Activated naive CD8-positive, alpha-beta T cell treated with anti-CD3 and anti-CD28 coated beads, Interleukin-2, amount 10 ng/mL, durations not matched to agents 7 days and 5 days (primary cell): ENCODE measurements at places on chromosomes 1 and 21. TPM values are rescaled to one million over a fixed set of nuclear protein-coding genes. Genes with fewer than 3 reads are reported as not detected.

The CCDC30 gene
- total RNA-seq = 2.8 TPM

The LIN28A gene
- not detected for total RNA-seq

The CA6 gene
- 37.3 TPM for total RNA-seq

The VWA5B1 gene
- not detected for total RNA-seq

The NPR1 gene
- total RNA-seq = not detected

The BCAR3 gene
- 0.91 TPM for total RNA-seq

DNA sequence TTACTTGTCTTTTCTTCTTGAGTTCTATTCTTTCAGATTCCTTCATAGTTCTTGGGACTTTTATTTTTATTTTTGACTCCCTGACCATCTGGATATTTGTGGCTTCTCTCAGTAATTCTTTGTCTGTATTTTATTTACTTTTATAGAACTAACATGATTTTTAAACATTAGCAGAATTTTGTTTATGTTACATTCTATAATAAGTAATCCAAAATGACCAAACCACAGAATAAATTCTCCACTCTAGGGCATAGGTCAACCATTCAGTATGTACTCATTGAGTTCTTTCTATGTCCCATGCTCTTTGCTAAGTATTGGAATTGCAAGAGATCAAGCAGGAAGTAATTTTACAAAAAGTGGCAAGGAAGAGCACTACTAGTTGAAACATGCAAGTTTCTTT, 969.0 kb downstream of the TTLL7 start:
- H3K4me3 ChIP-seq = no peak overlapping the region
- no peak for DNase-seq
- no peak overlapping the region for H3K27ac ChIP-seq

DNA sequence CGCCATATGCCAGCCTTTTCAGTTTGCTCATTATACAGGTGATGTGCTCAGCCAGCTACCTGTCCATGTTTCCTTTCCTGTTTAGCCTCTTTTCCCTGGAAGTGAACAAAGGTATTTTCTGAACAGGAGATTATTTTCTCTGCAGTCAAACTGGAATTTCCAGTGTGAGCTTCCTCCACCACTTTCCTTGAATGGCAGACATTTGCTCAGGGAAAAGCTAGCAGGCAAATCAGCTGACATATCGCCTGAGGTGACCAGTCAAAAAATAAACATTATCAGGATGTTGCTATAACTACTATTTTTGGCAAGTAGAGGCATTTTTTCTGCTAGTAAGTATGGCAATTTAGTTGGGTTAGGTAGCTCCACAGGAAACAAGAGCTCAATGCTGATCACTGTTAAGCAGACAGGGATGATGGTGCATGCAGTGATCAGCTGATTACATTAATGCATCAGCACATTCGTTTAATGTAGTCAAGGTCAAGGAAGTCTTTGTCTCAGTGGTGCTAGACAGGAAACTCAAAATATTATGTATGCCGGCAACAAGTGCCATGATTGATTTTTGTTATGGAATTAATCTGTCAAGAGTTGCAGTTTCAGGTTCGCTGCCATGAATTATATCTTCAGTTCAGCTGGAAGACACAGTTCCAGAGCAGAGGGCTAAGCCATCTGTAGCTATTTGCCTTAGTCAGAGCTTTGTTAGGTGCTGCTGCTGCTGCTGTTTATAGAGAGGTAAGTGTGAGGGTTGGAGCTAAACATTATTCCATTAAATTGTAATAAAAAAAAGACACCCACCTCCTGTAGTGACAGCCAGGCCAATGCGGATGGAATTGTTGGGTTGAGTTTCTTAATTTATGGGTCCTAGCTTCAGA, 179.7 kb upstream of the ST6GALNAC5 start:
- no peaks in the 10 kb centered on the region for H3K27me3 ChIP-seq
- no peak overlapping the region for H3K4me3 ChIP-seq
- no peak for DNase-seq
- H3K27ac ChIP-seq = no peak overlapping the region
- H3K36me3 ChIP-seq = no peaks in the 10 kb centered on the region
- H3K4me1 ChIP-seq = no peaks in the 10 kb centered on the region

GRCh38 chr1:215228193-215228592, 145.7 kb downstream of the KCNK2 start:
- no peak overlapping the region for H3K4me3 ChIP-seq
- H3K4me1 ChIP-seq = no peaks in the 10 kb centered on the region
- H3K36me3 ChIP-seq = no peaks in the 10 kb centered on the region
- no peaks in the 10 kb centered on the region for H3K27me3 ChIP-seq

DNA sequence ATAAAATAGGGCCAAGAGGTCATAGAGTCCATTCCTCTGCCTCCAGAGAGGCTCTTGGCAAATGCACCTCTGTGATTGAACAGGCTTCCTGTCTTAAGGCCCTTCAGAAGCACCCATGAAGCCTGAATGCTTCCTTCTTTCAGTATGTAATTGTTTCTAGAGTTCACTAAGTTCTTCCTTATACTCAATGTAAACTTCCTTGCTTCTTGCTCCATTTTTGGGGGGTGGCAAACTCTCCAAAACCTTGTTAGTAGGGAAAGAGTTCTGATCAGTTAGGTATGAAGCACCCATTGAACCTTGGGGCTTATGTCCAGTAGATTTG, 102.3 kb upstream of the LPGAT1 start:
- H3K36me3 ChIP-seq = no peaks in the 10 kb centered on the region
- H3K27me3 ChIP-seq = peaks cover 5% of the 10 kb centered on the region
- H3K4me3 ChIP-seq = no peak overlapping the region
- H3K4me1 ChIP-seq = peaks cover 16% of the 10 kb centered on the region
- DNase-seq = no peak

- H3K36me3 ChIP-seq = peaks cover 34% of the 10 kb centered on the region
- DNase-seq = no peak
- no peaks in the 10 kb centered on the region for H3K27me3 ChIP-seq
- H3K4me1 ChIP-seq = peaks cover 17% of the 10 kb centered on the region
- no peak overlapping the region for H3K27ac ChIP-seq
Observed at GRCh38 chr1:171581226-171581625, 40.8 kb upstream of the MYOCOS start.

DNA sequence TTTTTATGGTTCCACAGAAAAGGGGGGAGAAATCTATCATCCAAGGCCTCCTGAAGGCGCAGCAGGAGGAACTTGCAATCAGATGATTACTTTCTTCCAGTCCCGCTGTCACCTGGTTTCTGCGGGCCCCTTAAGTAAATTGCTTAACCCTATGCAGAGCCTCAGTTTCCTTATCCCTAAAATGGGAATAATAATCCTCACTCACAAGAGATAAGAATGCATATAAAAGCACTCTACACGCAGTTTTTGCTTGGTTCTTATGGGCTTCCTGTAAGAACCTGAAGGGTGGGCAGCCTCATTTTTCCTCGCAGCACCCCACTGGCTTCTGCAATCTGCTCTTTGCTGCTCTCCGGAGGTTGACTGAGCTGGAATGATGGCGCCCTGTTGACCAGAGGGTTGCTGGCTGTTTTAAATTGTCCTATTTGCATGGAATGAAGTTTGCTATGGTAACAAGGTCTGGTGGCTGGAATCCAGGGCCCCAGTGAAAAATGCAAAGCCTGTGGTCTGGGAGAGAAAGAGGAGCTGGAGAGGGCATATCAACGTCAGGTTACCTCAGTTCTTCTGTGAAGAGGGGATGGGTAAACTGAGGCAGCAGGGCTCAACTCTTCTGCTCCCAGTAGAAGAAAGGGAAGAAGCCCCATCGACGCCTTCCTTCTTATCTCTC, 1.0 kb upstream of the KAZN start:
- peaks cover 48% of the 10 kb centered on the region for H3K27me3 ChIP-seq
- no peak overlapping the region for H3K4me3 ChIP-seq
- no peak overlapping the region for H3K27ac ChIP-seq
- no peak for DNase-seq
- H3K4me1 ChIP-seq = no peaks in the 10 kb centered on the region

GRCh38 chr1:116440731-116441130, 67.7 kb downstream of the ATP1A1 start:
- H3K4me1 ChIP-seq = no peaks in the 10 kb centered on the region
- H3K36me3 ChIP-seq = no peaks in the 10 kb centered on the region
- H3K27ac ChIP-seq = no peak overlapping the region

DNA sequence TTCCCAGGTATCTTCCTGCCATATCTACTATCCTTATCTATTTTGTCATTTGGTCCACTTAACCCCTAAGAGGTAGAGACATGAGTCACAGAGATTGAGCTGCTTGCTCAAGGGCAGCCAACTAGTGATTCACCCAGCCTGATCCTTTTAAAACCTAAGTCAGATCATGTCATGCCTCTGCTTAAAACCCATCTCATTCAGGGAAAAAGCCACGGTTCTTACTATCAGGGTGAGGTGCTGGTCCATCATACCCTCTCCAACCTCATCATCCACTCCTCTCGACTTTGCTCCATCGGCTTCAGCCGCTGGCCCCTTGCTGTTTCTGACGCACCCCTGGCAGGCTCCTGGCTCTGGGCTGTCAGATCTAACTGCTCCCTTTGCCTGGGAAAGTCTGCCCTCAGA, 14.4 kb upstream of the PPP1R15B start:
- H3K4me3 ChIP-seq = no peak overlapping the region
- no peak overlapping the region for H3K27ac ChIP-seq
- H3K4me1 ChIP-seq = peaks cover 2% of the 10 kb centered on the region
- no peak for DNase-seq
- H3K36me3 ChIP-seq = peaks cover 13% of the 10 kb centered on the region

DNA sequence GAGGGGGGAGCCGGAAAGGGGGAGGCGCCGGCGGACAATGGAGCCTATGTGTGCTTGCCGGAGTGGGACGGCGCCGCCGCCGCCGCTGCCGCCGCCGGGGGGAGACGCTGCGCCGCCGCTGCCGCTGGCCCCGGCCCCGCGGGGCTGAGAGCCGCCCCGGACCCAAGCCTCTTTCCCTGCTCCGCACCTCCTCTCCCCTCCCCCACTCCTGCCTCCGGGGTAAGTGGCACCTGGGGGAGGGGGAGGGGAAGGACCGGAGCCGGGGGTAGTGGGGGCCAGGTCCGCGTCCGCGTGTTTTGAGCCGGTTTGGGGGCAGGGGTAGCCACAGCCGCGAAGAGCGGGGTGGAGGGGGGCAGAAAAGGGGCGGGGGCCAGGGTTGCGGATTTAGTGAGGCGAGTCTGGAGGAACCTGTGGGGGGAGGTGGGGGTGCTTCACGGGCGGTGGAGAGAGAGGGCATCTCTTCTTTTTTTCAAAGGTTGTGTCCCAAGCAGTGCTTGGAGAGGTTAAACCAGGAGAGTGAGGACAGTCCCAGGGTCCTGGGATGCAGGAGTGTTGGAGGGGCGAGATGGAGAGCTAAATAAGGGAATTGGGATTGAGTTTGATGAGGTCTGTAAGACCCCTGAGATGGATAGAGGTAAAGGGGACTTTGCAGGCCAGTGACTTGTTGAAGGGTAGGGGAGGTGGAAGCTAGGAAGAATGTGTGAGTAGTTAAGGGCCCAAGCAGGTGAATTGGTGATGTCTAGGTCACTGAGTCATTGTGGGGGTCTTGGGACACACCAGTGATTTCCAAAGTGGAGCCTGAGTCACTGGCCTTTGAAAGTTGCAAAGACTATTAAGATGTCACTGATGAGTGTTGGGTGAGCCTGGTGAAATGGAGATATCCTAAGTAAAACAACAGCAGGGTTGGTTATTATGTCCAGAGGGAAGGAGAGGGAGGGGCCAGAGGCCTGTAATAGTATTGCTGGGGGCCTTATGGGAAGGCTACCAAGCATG, 59.1 kb downstream of the BCL9 start:
- H3K27ac ChIP-seq = peak overlapping the region; percentile 79
- peak overlapping the region; percentile 88 for H3K4me3 ChIP-seq
- no peak for DNase-seq
- peaks cover 17% of the 10 kb centered on the region for H3K4me1 ChIP-seq

GRCh38 chr1:79981481-79981880, 975.0 kb upstream of the ADGRL4 start:
- DNase-seq = no peak
- H3K27me3 ChIP-seq = no peaks in the 10 kb centered on the region
- no peaks in the 10 kb centered on the region for H3K4me1 ChIP-seq
- no peaks in the 10 kb centered on the region for H3K36me3 ChIP-seq
- H3K27ac ChIP-seq = no peak overlapping the region

DNA sequence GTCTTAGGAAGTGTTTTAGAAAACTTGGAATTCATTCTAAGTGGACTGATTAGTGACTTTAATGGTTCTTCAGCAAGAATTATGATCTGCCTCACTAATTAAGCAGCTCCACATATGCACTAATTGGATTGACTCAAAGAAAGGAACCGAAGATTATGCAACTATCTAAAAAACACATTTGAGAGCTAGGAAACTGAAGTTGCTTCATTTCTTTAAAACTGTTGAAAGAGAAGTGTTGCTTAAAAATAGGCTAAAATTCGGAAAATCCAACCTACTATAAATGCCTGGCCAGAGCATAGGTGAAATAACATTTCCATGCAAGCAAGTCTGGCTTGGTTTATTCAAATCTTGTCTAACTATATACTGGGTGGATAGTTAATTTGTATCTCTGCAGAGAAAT, 502.9 kb upstream of the ZRANB2 start:
- H3K4me3 ChIP-seq = no peak overlapping the region
- H3K36me3 ChIP-seq = no peaks in the 10 kb centered on the region
- peaks cover 2% of the 10 kb centered on the region for H3K27me3 ChIP-seq
- H3K4me1 ChIP-seq = no peaks in the 10 kb centered on the region

DNA sequence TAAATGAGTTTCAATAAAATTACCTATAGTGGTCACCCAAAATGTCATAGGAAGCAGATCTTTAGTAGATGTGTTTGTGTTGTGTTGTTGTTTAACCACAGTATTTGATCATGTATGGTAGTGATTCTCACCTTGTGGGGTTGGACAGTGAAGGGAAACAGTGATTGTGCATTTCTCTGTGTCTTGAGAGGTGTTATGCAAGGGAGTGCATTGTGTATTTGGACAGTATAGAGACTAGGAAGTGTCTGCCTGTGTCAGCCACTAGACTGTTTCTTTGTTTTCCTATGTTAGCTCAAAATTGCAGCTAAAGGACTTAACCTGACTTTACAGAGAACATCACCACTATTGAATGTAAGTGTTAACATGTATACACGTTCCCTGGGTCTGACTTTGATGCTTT, 6.0 kb downstream of the RGS2 start:
- H3K36me3 ChIP-seq = peaks cover 2% of the 10 kb centered on the region
- H3K4me1 ChIP-seq = peaks cover under 1% of the 10 kb centered on the region
- no peak overlapping the region for H3K4me3 ChIP-seq

DNA sequence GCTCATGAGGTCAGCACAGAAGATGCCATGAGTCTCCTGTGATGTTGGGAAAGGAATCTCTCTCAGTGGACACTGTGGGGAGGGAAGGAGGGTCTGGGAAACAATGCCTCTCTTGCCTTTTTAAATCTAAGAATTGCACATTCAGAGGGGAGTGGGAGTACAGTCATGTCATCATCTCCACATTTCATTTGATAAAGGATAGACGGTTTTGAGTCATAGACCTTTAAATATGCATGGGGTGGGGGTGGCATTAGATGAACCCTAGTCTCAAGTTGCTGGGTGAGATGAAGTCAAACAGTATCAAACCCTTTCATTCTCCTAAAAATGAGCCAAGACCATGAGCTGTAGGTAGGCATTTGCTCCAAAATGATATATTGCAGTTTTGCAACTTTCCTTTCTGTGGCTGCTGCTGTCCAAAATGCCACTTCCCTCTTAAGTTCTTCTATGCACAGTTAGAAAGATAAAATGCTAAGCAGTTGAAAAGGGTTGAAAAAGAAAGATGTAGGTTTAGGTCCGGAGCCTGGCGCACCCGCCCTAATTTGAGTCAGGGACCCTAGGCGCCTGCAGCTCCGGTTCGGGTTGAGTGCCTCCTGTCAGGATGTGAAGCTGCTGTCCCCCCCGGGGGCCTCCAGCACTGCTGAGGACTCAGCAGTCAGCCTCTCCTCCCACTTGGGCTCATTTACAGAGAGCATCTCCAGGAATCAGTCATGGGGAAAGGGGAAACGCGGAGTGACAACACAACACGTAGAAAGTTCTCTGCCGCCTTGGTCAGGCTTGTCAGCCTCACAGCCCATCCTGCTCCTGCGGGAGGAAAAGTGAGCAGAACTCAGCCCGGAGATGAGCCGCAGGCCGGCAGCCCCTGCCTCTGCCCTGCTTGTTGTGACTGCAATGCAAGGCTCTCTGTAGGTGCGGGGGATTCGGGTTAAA, 479.3 kb upstream of the RUNX1 start:
- peak overlapping the region; percentile 91 for H3K27ac ChIP-seq
- H3K27me3 ChIP-seq = no peaks in the 10 kb centered on the region
- H3K4me3 ChIP-seq = peak overlapping the region; percentile 85
- DNase-seq = peak; percentile 68
